Dorsolateral prefrontal cortex (tissue), 122 donors: ENCODE measurements at places on chromosomes 7 and 10. TPM values are rescaled to one million over a fixed set of nuclear protein-coding genes. Genes with fewer than 3 reads are reported as not detected.

ATRNL1 gene
- total RNA-seq, result 571 TPM

WEE2 gene
- not detected for total RNA-seq

ATG9B gene
- total RNA-seq, result 2.4 TPM

DGKB gene
- 90.7 TPM for total RNA-seq

TIMM23B gene
- total RNA-seq, result 31.5 TPM

SFRP4 gene
- total RNA-seq, result 1.9 TPM

AGFG2 gene
- 48.2 TPM for total RNA-seq

SPDYE1 gene
- total RNA-seq, result not detected
